Large intestine (tissue), 12 donors: ENCODE measurements at places on chromosomes 1 and 21. TPM values are rescaled to one million over a fixed set of nuclear protein-coding genes. Genes with fewer than 3 reads are reported as not detected.

The TRAPPC3 gene
- polyA plus RNA-seq: 65.2 TPM

The GNG12 gene
- polyA plus RNA-seq: 120 TPM

The ZNF683 gene
- polyA plus RNA-seq: 0.27 TPM

The ESPN gene
- 256 TPM for polyA plus RNA-seq

The PTPRF gene
- polyA plus RNA-seq: 257 TPM

The BTBD8 gene
- 8.6 TPM for polyA plus RNA-seq

The LEFTY1 gene
- 0.58 TPM for polyA plus RNA-seq

The CEP104 gene
- polyA plus RNA-seq: 31.5 TPM

The TNFRSF8 gene
- 0.25 TPM for polyA plus RNA-seq

The SLC6A9 gene
- polyA plus RNA-seq: 3.5 TPM

The ARHGAP29 gene
- polyA plus RNA-seq: 10.7 TPM

The TBX19 gene
- 2.3 TPM for polyA plus RNA-seq

The CYP4A22 gene
- polyA plus RNA-seq: 0.03 TPM

The PLXNA2 gene
- polyA plus RNA-seq: 11.7 TPM

The LEPROT gene
- 66.1 TPM for polyA plus RNA-seq

DNA sequence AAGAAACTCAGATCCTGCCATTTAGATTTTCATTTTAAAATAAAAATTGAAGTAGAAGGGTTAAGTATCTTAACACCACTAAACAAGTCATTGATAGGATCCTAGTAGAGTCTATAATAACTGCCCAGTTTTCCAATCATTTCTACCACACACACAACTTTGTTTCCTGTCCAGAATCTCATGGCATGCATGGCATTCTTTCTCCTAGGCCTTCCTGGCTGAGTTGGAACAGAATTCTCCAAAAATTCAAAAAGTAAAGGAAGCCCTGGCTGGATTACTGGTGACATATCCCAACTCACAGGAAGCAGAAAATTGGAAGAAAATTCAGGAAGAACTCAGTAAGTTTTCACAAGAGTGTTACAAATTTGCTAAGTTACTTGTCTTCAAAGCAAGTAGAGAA is 111.4 kb upstream of the BMP8A start:
- no peak overlapping the region for H3K4me3 ChIP-seq
- no peak for DNase-seq
- no peaks in the 10 kb centered on the region for H3K4me1 ChIP-seq
- no peak overlapping the region for H3K27ac ChIP-seq
- peaks cover 27% of the 10 kb centered on the region for H3K36me3 ChIP-seq

- no peaks in the 10 kb centered on the region for H3K27me3 ChIP-seq
- DNase-seq: peak; percentile 37
- no peaks in the 10 kb centered on the region for H3K36me3 ChIP-seq
- H3K4me1 ChIP-seq: no peaks in the 10 kb centered on the region
- H3K4me3 ChIP-seq: no peak overlapping the region
- no peak overlapping the region for H3K27ac ChIP-seq
These were observed 437.7 kb downstream of the GPATCH2 start for GRCh38 chr1:217193151-217193550.

GRCh38 chr1:175947771-175948170 is 204.4 kb upstream of the TNR start:
- peaks cover 18% of the 10 kb centered on the region for H3K36me3 ChIP-seq
- no peak overlapping the region for H3K4me3 ChIP-seq
- no peak for DNase-seq
- H3K27me3 ChIP-seq: no peaks in the 10 kb centered on the region

GRCh38 chr1:214899908-214900460 is 182.6 kb upstream of the KCNK2 start:
- H3K4me3 ChIP-seq: no peak overlapping the region
- H3K27ac ChIP-seq: no peak overlapping the region
- no peak for DNase-seq

GRCh38 chr1:64525116-64525686 is 55.3 kb downstream of the CACHD1 start:
- no peak for DNase-seq
- H3K36me3 ChIP-seq: no peaks in the 10 kb centered on the region
- H3K27me3 ChIP-seq: no peaks in the 10 kb centered on the region
- no peak overlapping the region for H3K4me3 ChIP-seq

- no peaks in the 10 kb centered on the region for H3K27me3 ChIP-seq
- H3K4me1 ChIP-seq: no peaks in the 10 kb centered on the region
- H3K27ac ChIP-seq: no peak overlapping the region
These were observed 286.7 kb downstream of the HLX start for GRCh38 chr1:221165839-221166500.

GRCh38 chr1:236565530-236565929 is 38.8 kb downstream of the HEATR1 start:
- H3K36me3 ChIP-seq: peaks cover 75% of the 10 kb centered on the region
- no peak overlapping the region for H3K4me3 ChIP-seq
- DNase-seq: no peak
- no peak overlapping the region for H3K27ac ChIP-seq
- H3K27me3 ChIP-seq: no peaks in the 10 kb centered on the region

- H3K4me1 ChIP-seq: peaks cover 3% of the 10 kb centered on the region
- DNase-seq: no peak
- no peak overlapping the region for H3K4me3 ChIP-seq
- no peaks in the 10 kb centered on the region for H3K27me3 ChIP-seq
- no peaks in the 10 kb centered on the region for H3K36me3 ChIP-seq
These were observed 1.5 kb downstream of the CENPF start for GRCh38 chr1:214604523-214604922.

- DNase-seq: no peak
- H3K27ac ChIP-seq: peak overlapping the region; percentile 4
- no peaks in the 10 kb centered on the region for H3K36me3 ChIP-seq
These were observed 14.6 kb downstream of the SDC3 start for GRCh38 chr1:30893776-30894507.

DNA sequence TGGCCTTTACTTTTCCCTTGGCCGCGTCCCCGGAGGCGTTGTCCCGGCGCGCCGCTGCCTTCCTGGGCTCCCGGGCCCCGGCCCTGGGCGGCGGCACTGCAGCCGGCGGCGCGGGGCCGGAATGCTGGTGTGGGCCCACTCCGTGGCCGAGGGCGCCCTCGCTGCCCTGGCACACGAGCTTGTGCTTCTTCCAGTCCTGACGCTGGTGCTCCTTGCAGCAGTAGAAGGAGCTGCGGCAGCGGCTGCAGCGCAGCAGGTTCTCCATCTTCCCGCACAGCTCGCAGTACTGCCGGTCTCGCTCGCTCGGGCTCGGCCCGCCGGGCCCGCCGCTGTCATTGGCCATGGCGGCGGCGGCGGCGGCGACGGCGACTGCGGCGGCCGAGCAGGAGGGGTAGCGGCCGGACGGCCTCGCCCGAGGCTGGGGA is 529 bp downstream of the EGLN1 start:
- DNase-seq: peak; percentile 28
- H3K27ac ChIP-seq: peak overlapping the region; percentile 89
- peaks cover 5% of the 10 kb centered on the region for H3K4me1 ChIP-seq
- H3K27me3 ChIP-seq: no peaks in the 10 kb centered on the region
- peak overlapping the region; percentile 91 for H3K4me3 ChIP-seq

- no peak for DNase-seq
- H3K36me3 ChIP-seq: peaks cover 18% of the 10 kb centered on the region
- H3K27ac ChIP-seq: no peak overlapping the region
- no peaks in the 10 kb centered on the region for H3K27me3 ChIP-seq
- H3K4me1 ChIP-seq: no peaks in the 10 kb centered on the region
These were observed 24.8 kb downstream of the CCSAP start for GRCh38 chr1:229318056-229318455.

- H3K27ac ChIP-seq: no peak overlapping the region
- no peak for DNase-seq
- H3K36me3 ChIP-seq: no peaks in the 10 kb centered on the region
- no peaks in the 10 kb centered on the region for H3K4me1 ChIP-seq
- H3K27me3 ChIP-seq: no peaks in the 10 kb centered on the region
These were observed 273.9 kb downstream of the KIF26B start for GRCh38 chr1:245428681-245429080.

DNA sequence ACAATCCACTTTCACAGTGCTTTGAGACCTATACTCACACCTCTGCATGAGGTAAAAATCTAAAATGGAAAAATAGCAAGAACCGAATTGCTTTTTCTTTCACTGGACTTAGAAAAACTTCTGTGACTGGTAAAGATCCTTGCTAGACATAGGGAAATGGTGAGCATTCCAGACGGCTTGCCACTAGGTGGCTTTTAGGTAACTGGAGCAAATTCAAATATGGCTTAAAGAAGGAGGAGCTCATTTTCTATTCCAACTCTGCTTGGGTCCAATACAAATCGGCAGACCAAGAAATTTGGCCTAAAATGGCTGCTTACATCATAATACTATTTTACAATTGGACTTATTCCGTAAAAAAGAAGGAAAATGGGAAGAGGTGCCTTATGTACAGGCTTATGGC is 977.9 kb downstream of the ADGRL2 start:
- H3K36me3 ChIP-seq: no peaks in the 10 kb centered on the region
- no peak for DNase-seq
- H3K27me3 ChIP-seq: no peaks in the 10 kb centered on the region
- no peak overlapping the region for H3K27ac ChIP-seq
- no peak overlapping the region for H3K4me3 ChIP-seq

DNA sequence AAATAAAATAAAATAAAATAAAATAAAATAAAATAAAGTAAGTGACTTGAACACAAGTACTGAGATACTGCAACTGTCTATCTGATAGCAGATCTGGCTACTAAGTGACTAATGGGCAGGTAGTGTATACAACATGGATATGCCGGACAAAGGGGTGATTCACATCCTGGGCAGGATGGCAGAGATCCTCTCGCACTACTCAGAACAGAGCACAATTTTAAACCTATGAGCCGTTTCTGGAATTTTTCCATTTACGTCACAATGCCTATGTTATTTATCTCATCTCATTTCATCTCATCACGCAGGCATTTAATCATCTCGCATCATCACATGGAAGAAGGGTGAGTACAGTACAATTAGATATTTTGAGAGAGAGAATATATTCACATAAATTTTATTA is 233.3 kb upstream of the COA6 start:
- no peak overlapping the region for H3K27ac ChIP-seq
- no peaks in the 10 kb centered on the region for H3K4me1 ChIP-seq
- H3K36me3 ChIP-seq: no peaks in the 10 kb centered on the region
- no peak for DNase-seq

GRCh38 chr1:58363585-58363984 is 182.9 kb downstream of the OMA1 start:
- H3K4me1 ChIP-seq: no peaks in the 10 kb centered on the region
- no peak overlapping the region for H3K27ac ChIP-seq
- no peaks in the 10 kb centered on the region for H3K27me3 ChIP-seq

- H3K36me3 ChIP-seq: no peaks in the 10 kb centered on the region
- no peak for DNase-seq
- H3K27me3 ChIP-seq: no peaks in the 10 kb centered on the region
- no peaks in the 10 kb centered on the region for H3K4me1 ChIP-seq
- H3K4me3 ChIP-seq: no peak overlapping the region
- H3K27ac ChIP-seq: no peak overlapping the region
These were observed 134.7 kb downstream of the HLX start for GRCh38 chr1:221013691-221014660.

GRCh38 chr1:53945183-53945432 is 391 bp downstream of the IFT25 start:
- no peaks in the 10 kb centered on the region for H3K27me3 ChIP-seq
- peak overlapping the region; percentile 80 for H3K4me3 ChIP-seq
- peaks cover 7% of the 10 kb centered on the region for H3K4me1 ChIP-seq
- peak overlapping the region; percentile 80 for H3K27ac ChIP-seq

GRCh38 chr1:92940541-92940940 is 20.7 kb downstream of the DIPK1A start:
- H3K36me3 ChIP-seq: no peaks in the 10 kb centered on the region
- no peak overlapping the region for H3K4me3 ChIP-seq
- no peak for DNase-seq
- no peaks in the 10 kb centered on the region for H3K27me3 ChIP-seq
- H3K27ac ChIP-seq: no peak overlapping the region

DNA sequence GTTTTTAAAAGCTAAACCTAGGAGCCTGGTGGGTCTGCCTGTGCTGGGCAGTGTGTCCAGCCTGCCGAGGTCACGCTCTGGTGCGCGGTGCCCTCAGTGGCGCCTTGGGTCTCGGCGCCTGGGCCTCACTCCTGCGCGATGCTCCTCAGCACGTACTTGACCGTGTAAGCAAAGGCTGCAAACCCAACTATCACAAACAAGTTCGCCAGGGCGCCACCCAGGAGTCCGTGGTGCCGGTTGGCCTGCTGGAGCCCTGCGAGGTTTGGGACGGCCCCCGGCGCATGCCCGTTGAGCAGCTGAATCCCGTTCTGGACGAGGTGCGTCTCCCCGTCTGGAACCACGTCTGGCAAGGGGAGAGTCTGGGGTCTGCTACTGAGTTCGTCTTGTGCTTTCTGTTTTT is 8.6 kb upstream of the C1QTNF12 start:
- H3K4me1 ChIP-seq: no peaks in the 10 kb centered on the region
- no peak for DNase-seq
- H3K36me3 ChIP-seq: peaks cover 47% of the 10 kb centered on the region
- H3K27ac ChIP-seq: no peak overlapping the region

GRCh38 chr21:45299026-45299863 is 11.6 kb upstream of the POFUT2 start:
- H3K36me3 ChIP-seq: no peaks in the 10 kb centered on the region
- no peak overlapping the region for H3K4me3 ChIP-seq
- no peaks in the 10 kb centered on the region for H3K27me3 ChIP-seq
- peaks cover 25% of the 10 kb centered on the region for H3K4me1 ChIP-seq
- DNase-seq: no peak

- no peak overlapping the region for H3K4me3 ChIP-seq
- no peaks in the 10 kb centered on the region for H3K27me3 ChIP-seq
- H3K4me1 ChIP-seq: no peaks in the 10 kb centered on the region
These were observed 20.5 kb upstream of the OR2L5 start for GRCh38 chr1:247992986-247993385.

DNA sequence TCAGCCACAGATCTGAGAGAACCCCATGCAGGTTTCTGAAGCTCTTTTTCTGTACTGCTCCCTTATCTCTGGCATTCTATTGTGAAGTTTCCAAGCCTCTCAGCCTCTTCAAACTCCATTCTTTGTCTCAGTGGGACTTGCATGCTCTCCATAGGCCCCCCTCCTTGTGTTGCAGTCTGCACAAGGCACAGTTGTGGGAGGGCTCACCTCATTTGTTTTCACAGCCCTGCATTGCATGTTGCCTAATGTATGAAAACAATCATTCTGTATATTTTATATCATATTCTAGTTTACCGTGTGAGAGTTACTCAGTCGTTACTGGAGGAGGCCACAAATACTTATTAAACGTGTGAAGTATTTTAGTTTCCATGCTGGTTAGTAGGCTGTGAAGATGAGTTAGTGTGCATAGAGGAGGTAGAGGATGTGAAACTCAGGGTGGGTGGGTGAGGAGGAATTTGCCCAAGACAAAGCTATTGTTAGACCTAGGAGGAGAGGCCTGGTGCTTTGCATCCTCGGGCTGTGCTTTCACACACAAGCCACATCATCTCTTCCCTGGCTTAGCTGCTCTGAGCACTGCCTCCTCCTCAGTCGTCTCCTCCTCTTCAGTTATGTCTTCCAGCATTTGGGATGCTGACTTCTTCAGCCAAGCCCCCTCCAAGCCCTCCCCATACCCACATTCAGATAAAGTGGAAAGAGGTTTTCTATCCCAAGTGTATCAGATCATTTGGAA is 7.8 kb upstream of the CHI3L2 start:
- H3K27me3 ChIP-seq: no peaks in the 10 kb centered on the region
- no peak overlapping the region for H3K27ac ChIP-seq
- H3K4me3 ChIP-seq: no peak overlapping the region
- H3K36me3 ChIP-seq: no peaks in the 10 kb centered on the region
